ENCODE measurements at places on chromosomes 2 and 18.

- no peak for DNase-seq
Measured at GRCh38 chr18:76412010-76412817, 82.8 kb downstream of the ZNF516 start.

GRCh38 chr2:100884145-100884621 lies 64.2 kb downstream of the NPAS2 start:
- DNase-seq, result peak; percentile 3

- no peak for DNase-seq
Measured at GRCh38 chr2:194705398-194705797, 951.6 kb upstream of the SLC39A10 start.

GRCh38 chr18:57249179-57249578 lies 102.3 kb downstream of the BOD1L2 start:
- DNase-seq, result no peak

- no peak for DNase-seq
Measured at GRCh38 chr2:171852366-171852888, 41.6 kb downstream of the SLC25A12 start.

DNA sequence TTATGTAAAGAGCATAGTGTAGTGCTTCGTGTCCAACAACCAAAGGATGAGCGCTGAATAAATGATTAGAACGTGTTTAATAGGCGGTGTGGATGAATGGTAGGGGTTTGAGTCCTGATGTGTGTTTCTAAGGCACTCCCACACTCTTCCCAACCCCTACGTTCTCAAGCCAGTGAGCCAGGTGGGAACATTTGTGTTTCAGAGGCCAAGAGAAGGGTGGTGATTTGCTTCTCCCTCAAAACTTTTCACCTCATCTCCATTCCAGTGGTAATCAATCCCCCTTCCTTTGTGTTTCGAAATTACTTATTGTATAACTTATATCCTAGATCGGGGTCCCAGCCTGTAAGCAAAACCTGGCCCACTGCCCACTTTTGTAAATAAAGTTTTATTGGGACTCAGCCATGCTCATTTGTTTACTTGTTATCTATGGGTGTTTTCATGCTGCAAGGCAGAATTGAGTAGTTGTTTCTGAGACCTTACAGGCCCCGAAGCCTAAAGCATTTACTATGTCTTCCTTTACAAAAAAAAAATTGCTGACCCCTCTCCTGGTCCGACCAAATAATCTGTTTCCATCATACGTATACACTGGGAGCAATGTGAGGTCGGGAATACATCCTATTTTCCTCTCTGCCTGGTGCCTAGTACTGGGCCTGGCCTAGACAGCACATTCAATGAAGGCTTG lies 150.8 kb upstream of the MYCN start:
- no peak for DNase-seq

GRCh38 chr2:61707984-61708852 lies 145.6 kb downstream of the FAM161A start:
- DNase-seq, result no peak

DNA sequence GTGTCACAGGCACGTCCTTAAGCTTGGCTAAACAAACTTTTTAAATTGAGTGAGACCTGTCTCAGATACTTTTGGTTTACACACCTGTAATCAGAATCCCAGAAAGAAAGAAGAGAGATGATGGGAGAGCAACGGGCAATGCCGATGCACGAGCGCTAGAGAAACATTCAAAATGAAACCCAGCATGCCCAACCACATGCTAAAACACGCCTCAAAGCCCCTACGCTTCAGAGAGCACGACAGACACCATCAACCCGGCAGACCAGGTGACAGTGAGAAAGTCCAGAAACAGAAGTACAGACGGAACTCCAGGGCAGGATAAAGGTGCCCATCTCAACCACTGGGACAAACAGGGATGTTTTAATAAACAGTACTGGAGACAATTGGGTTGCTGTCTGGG lies 85.5 kb downstream of the HDAC4 start:
- DNase-seq, result no peak

- no peak for DNase-seq
Measured at GRCh38 chr2:85772019-85772745, 18.4 kb downstream of the ATOH8 start.

DNA sequence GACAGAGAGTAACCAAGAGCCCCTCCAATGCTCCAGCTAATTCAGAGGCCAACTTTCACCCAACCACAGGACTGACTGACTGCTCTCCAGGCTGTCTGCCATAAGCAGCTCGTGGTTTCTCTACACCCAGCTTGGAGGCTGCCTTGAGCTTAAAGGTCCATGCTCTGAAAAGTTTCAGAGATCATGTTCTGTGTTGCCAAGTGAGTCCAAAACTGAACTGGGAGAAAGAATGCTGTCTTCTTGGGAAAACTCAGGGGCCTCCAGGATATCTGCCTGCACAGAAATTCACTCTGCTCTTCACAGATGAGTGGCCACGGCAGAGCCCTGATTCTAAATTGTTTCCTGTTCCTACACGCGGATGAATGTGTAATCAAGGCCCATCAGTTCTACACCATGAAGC lies 51.1 kb downstream of the LPIN2 start:
- DNase-seq, result no peak

DNA sequence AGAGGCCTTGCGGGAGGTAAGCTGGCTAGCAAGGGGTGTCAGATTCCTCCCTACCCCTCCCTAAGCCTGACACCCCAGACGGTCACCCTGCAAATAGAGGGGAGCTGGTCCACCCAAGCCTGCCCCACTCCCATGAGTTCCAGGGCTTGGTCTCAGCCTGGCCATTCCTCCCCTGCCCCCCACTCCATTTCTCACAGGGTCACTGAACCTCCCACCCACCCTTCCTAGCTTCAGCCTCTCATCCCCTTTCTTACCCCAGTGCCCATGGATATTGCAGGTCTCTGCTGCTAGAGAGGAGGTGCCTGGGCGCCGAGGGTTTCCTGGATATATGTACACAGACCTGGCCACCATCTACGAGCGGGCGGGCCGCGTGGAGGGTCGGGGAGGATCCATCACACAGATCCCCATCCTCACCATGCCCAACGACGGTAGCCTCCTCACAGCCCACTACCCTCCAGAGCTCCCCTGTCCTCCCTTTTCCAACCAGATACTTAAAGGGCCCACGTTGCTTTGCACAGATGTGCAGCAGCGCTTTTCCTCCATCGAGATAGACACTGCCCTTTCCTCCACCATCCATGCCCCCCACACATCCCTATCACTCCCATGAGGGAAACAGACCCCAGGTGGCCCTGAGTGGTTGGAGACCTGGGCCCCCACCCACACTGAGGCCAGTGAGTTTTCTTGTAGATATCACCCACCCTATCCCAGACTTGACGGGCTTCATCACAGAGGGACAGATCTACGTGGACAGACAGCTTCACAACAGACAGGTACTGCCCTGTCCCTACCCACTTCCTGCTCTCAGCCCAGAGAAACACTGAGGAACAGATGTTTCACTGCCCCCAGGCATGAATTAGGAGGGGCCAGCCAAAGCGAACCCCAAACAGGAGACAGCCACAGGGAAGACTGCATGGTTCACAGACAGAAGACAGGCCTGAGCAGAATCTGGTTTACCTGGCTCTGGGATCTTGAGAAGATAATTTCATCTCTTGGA lies 15.2 kb upstream of the ANKRD53 start:
- DNase-seq, result no peak

GRCh38 chr18:64103986-64104385 lies 44.9 kb downstream of the LINC00305 start:
- no peak for DNase-seq

- no peak for DNase-seq
Measured at GRCh38 chr2:203122317-203122986, 107.8 kb downstream of the NBEAL1 start.

- DNase-seq, result no peak
Measured at GRCh38 chr2:48448274-48449061, 81.5 kb upstream of the STON1 start.

- DNase-seq, result no peak
Measured at GRCh38 chr2:12964904-12965539, 248.3 kb downstream of the TRIB2 start.

- no peak for DNase-seq
Measured at GRCh38 chr2:43851011-43851980, 12.5 kb downstream of the ABCG8 start.

DNA sequence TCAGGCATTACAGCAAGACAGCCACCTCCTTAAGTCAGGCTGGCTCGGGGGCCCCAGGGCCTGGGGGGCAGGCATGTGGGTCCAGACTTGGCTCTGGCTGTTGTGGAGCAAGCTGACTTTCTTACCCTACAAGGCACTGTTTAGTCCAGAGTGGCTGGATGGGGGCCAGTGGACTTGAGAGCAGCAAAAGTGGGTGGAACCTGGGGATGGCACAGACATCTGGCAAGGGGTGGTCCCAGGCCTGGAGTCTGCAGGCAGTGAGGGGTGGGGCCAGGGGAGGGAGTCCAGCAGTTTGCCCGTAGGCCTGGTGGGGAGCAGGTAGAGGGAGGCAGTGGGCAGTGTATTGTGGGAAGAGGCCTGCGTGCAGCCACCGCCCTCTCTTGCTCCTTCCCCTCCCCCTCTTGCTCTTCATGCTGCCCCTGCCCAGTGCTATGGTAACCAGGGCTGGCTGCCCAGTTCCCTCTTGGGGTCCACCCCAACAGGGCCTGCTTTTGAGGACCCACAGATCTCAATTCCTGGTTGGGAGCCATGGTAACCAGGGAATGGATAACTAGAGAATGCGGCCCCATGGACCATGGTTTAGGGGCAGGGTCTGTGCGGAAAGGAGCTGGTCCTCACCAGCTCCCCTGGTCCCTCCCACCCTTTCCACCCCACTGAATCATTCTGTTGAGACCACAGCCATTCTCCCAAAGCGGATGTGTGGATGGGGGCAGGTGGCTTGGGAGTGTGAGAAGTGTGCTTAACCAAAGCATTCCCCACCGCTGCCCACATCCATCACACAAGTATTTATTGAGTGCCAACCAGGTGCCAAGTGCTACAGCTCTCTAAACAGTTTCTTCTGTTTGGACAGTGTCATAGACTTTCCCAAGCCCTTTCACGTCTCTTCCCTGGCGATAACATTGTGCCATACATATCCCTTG lies 19.3 kb downstream of the SPEG start:
- no peak for DNase-seq

DNA sequence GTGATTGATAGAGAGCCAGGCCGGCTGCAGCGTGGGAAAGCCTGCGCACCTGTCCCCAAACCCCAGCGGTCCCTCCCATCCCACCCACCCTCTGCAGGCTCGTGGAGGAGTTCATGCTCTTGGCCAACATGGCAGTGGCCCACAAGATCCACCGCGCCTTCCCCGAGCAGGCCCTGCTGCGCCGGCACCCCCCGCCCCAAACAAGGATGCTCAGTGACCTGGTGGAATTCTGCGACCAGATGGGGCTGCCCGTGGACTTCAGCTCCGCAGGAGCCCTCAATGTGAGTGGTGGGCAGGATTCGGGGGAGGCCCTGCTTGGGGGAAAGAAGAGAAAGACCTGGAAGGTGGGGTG lies 48.9 kb upstream of the ALPP start:
- no peak for DNase-seq

- no peak for DNase-seq
Measured at GRCh38 chr2:5759949-5760348, 67.8 kb downstream of the SOX11 start.

GRCh38 chr2:218368150-218368528 lies 11.5 kb downstream of the CATIP start:
- DNase-seq, result no peak

- no peak for DNase-seq
Measured at GRCh38 chr2:221581986-221582385, 9.9 kb upstream of the EPHA4 start.

- DNase-seq, result no peak
Measured at GRCh38 chr2:197888321-197888720, 83.9 kb downstream of the PLCL1 start.

GRCh38 chr2:111135910-111136297 lies 15.2 kb downstream of the BCL2L11 start:
- no peak for DNase-seq

DNA sequence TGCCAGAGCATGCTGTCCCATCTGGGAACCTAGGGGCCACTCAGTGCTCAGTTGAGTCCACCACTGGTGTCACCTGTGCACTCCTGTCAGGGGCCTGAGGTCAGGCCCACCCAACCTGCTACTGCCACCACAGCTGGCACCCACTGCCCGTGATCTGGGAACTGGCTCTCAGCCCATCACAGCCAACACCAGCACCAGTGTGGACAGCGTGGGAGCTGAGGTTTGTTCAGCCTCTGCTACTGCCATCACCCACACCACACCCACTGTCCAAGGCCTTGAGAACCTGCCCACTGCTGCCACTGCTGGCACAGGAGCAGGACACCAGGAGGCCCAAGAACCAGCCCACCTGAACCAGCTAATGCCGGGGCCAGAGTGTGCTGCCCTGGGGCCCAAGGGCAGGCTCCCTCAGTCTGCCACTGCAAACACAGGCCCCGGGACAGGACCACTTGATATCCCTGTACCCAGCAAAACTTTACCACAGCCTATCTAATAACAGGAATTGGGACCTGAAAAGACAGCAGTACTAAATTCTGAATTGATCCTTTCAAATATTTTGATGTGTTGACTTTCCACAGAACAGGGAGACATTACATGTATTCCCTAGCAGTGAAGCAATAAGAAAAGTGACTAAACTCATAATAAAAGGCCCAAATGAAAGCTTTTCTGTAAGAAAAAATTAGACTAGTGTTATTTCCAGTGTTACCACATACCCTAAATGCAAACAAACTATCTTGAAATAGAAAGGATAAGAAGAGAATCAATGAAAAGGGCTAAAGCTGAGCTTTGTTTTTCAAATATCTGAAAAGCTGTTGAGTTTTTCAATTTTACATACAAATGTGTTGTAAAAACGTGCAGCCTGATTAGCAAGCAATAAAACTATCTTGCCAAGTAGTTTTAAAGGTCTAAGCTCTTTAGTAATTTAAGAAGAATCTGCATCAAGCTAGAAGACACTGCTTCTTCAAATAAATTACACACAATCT lies 640.7 kb downstream of the METTL4 start:
- DNase-seq, result no peak

- DNase-seq, result no peak
Measured at GRCh38 chr2:205293559-205293958, 388.7 kb upstream of the NRP2 start.

DNA sequence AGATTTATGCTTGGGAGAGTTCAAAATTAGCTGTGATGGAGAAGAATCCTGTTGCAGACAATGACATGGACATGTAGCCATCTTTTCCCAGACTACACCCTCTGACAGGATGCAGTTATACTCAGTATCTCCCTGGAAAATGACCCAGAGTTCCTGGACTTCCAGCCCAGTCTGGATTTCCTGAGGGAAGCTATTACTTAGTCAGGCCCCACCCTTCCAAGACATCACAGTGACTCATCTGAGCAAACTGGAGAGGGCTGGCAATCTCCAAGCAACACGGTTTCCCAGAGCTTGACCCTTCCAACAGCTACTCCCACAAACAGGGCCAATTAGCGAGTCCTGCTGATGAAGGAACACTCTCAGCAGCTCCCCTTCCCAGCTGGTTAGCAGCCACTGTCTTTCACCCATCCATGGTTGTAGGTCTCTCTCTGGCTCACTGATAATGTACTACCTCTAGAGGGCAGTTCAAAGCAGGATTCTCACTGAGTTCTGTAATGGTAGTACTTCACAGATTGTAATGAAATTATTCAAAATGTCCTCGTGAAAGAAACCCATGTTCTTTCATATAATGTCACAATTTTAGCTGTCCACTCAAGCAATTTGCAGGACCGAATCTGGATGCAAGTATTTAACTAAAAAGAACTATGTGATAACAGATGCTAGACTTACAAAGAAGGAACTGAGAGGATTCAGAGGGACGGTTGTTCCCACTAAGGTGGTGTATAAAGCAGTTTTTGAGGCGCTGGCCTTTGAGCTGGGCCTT lies 110.2 kb downstream of the MDH1 start:
- DNase-seq, result no peak

Measured in CMK (cell line).